AG09309 (cell line): ENCODE measurements at places on chromosomes 4 and X.

GRCh38 chr4:92455951-92456350 lies 152.2 kb downstream of the GRID2 start:
- DNase-seq: no peak

- no peak for DNase-seq
These were observed 81.7 kb downstream of the CBR4 start for GRCh38 chr4:168928346-168928745.

GRCh38 chr4:151983854-151984253 lies 223.0 kb upstream of the GATB start:
- no peak for DNase-seq

- DNase-seq: peak; percentile 86
These were observed 70.4 kb upstream of the ANXA3 start for GRCh38 chr4:78481180-78481579.

DNA sequence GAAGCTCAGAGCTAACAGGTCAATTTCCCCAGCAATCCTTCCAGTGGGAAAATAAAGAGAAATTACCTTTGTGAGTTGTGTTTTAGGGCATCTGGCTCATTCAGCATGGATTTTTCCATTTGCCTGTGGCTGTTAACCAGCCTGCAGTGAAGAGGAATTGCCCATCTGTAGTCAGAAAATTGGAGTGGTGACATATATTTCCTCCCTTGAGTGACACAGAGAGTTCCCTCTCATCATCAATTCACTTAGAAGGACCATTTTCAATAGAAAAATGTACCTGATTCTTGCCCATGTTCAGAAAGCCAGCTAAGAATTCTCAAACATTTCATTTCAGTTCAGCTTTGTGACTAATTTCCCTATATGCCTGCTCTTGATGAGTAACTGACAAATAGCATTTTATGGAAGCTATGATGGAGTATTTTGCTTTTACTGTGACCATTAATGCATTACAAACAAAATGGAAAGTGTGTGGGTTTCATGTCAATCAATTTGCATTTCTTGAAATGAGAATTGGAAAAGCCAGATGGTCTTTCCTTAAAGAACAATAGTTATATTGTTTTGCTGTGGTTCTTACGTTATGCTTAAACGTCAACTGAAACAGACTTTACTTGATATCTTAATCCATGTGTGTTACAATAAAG lies 155.8 kb downstream of the NWD2 start:
- DNase-seq: no peak

- DNase-seq: no peak
These were observed 184.8 kb upstream of the MTMR8 start for GRCh38 chrX:64580035-64580434.

- DNase-seq: no peak
These were observed 93.0 kb downstream of the TSPAN7 start for GRCh38 chrX:38654302-38654701.

GRCh38 chr4:127249066-127249766 lies 383.5 kb upstream of the INTU start:
- DNase-seq: peak; percentile 34

DNA sequence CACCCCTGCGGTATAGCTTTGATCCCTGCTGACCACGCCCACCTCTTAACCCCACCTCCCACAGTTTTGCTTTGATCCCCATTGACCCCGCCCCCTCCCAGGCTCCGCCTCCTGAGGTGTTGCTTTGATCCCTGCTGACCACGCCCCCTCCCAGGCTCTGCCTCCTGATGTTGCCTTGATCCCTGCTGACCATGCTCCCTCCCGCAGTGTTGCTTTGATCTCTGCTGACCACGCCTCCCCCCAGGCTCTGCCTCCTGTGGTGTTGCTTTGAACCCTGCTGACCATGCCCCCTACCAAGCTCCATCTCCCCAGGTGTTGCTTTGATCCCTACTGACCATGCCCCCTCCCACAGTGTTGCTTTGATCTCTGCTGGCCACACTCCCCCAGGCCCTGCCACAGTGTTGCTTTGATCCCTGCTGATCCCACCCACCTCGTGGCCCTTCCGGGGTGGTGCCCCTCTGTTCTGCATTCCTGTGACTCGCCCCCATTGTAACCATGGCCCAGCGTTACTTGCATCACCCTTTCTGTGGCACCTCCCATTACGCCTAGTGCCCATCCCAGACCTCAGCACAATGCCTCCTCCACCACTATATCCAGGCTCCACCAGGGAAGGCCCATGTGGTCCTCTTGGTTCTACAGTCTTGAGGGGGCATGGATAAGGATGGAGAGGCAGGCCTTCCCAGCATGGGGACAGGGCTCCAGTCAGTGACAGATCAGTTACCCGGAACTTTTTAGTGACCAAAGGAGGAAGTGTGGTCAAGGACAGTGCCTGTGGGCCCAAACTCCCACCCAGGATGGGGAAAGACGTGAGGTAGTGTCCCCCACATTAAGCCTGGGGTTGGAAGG lies 70.8 kb downstream of the ADRA2C start:
- no peak for DNase-seq

DNA sequence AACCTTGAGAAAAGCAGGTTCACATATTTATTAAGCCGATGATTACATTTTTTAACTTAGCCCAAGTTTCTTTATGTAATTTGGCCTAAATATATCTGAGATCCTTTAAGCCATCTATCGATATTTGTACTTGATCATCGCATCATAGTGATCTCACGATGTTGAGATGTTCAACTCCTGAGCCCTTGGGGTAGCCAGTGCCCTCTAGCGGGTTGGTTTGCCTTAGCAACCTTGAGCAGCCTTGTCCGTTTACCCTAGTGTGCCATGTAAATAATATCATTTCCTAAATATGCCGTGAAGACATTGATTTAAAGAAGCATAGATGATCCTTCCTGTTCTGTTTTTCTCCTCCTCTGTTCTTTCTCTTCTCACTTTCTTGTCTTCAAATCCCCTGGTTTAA lies 432.2 kb downstream of the RPA4 start:
- no peak for DNase-seq

GRCh38 chr4:7522452-7523220 lies 87.9 kb upstream of the PSAPL1 start:
- no peak for DNase-seq

GRCh38 chr4:148539387-148539786 lies 97.2 kb upstream of the NR3C2 start:
- no peak for DNase-seq

DNA sequence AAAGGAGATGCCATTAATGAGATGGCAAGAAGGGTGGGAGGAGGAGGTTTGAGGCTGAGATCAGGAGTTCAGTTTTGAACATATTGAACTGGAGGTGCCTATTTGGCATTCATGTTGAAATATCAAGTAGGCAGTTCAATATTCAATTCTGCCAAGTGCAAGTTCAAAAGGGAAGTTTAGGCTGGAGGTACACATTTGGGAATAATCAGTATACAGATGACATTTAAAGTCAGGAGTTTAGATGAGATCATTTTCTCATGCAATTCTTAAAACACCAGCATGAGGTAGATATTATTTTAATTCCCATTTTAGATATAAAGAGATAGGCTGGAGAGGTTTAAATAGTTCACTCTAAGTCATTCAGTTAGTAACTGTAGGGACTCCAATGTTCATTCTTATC lies 26.1 kb downstream of the COQ2 start:
- DNase-seq: no peak

DNA sequence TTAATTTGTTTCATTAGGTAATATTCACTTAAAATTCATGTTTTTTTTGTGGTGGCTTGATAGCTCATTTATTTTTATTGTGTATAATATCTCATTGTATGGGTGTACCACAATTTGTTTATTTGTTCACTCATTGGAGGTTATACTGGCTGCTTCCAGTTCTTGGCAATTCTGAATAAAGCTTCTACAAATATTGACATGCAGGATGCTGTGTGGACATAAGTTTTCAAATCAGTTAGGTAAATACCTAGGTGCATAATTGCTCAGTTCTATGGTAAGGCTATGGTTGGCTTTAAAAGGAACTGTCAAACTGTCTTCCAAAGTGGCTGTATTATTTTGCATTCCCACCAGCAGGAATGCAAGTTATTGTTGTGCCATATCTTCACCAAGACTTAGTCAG lies 504.5 kb upstream of the GALNTL6 start:
- no peak for DNase-seq

GRCh38 chrX:11151799-11152559 lies 40.8 kb downstream of the HCCS start:
- no peak for DNase-seq

GRCh38 chr4:145819853-145820181 lies 118.8 kb downstream of the ZNF827 start:
- no peak for DNase-seq

DNA sequence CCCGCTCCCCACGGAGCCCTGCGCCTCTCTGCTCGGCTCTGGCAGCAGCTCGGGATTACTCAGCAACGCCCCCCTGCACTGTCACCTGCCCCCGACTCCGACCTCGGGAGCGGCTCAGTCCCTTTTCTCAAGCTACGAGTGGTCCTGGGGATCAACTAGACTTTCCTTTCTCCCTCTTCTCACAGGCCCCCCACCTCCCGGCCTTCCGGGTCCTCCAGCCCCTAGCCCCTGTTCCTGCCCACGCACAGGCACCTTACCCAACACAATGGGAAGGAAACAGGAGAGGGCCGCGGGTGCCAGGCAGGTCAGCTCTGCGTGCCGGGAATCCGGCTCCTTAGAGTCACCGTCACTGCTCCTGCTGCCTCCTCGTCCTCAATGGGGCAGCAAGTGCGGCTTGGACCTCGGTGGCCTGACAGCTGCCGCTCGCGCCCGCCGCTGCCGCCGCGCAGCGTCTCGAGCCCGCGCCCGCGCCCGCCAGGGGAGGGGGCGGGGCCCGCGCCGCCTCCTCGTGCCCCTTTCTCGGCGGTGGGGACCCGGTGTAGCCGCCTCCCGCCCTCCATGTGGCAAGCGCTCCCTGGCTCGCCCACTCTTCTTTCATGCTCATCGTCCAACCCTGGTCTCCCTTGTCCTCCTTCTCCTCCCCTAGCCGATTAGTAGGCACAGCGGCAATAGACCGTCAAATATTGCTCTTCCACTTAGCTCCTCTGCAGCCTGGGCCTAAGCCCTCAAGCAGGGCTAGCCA lies at the start of gene RAB9B:
TSS of gene RAB9B (minus strand) at position 455 of the 742 bp plus-strand sequence. CDS start 6,473 bp downstream, outside the sequence.
- no peak for DNase-seq

GRCh38 chr4:101183221-101183620 lies 164.1 kb downstream of the PPP3CA start:
- no peak for DNase-seq

GRCh38 chr4:123755655-123756054 lies 359.1 kb downstream of the SPRY1 start:
- DNase-seq: no peak

DNA sequence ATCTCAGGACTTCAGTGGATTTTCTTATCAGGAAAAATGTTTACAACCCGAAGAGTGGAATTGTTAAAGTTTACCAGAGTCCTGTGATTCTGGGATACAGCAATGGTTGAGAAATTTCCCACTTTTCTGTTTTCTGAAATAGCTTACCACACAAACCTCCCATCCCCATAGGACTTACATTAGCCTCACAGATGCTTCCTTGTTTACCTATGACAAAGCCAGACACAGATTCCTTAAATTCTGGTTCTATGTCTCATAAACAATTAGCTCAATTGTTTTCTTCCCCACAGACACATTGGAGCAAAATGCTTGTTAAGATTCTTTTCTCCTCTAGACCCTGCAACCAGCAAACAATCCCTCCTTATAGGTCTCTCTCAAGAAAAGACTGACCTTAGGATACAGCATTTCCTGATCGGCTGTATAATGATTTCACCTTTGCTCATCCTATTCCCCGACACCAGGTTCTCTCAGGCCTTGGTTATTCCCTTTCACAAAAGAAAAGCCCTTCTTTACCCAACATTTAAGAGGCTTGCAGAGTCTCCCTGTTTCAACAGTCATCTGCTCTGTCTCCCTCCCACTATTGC lies 886.2 kb downstream of the ARAP2 start:
- no peak for DNase-seq

GRCh38 chrX:154472685-154473632 lies 6.1 kb downstream of the LAGE3 start:
- DNase-seq: no peak

DNA sequence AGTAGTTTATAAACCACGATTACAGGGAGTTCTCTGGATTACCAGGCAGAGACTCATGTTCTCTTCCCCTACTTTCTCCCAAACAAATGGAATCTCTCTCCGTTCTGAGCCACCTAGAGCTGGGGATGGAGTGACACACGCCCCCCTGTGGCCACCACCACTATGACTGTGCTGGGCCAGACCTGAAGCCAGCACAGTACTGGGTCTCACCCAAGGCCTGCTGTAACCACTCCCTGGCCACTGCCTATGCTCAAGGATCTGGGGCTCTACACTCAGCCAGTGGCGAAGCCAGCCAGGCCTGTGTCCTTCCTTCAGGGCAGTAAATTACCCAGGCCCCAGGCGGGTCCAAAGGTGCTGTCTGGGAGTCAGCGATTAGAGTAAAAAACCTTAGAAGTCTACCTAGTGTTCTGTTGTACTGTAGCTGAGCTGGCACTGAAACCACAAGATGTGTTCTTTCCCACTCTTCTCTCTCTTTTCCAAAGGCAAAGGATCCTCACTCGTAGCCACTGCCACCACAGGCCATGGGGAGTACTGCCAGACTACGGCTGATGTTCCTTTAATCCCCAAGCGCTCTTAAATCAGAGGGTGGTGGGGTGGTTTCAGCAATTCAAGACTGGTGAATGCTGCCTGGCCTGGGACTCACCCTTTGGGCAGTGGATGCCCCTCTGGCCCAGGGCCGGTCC lies 412.2 kb upstream of the ARX start:
- no peak for DNase-seq

- no peak for DNase-seq
These were observed 245.8 kb downstream of the FBXO8 start for GRCh38 chr4:174037631-174038030.

DNA sequence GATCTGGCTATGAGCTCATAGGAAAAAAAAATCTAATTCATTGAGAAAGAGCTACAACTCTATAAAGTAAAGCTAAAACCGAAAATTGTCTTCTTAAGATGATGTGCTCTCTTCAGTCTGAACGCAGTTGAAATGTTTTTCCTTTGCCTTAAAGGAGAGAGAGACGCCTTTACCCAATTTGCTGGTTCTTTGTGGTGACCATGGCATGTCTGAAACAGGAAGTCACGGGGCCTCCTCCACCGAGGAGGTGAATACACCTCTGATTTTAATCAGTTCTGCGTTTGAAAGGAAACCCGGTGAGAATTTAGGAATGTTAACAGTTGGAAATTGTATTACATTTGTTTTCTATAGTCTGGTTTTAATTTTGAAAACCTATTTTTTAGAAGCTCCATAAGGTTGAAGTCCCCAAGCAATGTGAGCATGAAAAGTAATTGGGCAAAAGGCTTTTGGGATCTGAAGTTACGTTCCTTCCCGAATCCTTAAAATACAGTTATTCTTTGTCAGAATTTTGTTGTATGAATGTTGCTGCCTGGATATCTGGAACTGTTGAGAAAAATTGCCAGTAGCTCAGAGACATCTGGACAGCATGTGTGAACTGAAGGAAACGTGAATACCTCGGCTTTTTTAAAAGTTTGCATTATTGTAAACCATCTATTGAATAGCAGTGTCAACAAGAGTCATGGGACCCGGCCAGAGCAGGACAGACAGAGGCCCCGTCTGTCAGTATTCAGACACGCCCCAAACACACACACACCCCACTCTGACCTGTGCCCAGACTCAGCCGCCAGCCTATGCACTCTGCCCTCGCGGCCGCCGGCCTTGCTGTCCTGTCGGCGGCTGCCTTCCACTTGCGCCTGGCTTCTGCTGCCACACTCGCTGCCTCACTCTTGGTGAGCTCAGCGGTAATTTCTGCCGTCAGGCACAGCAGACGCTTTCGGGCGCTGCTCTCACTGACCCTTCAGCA lies 9.9 kb downstream of the PIGG start:
- DNase-seq: no peak

GRCh38 chr4:24557026-24558025 lies 27.0 kb downstream of the DHX15 start:
- DNase-seq: no peak

- DNase-seq: no peak
These were observed 369.5 kb upstream of the SMIM31 start for GRCh38 chr4:164384416-164384815.

- no peak for DNase-seq
These were observed 69.0 kb downstream of the DMD start for GRCh38 chrX:33142331-33142730.
